Stomach (tissue), 19 donors: ENCODE measurements at places on chromosomes 3 and 15.
A peak's percentile ranks its signal among the peaks of the same experiment; 100 is the strongest.

DNA sequence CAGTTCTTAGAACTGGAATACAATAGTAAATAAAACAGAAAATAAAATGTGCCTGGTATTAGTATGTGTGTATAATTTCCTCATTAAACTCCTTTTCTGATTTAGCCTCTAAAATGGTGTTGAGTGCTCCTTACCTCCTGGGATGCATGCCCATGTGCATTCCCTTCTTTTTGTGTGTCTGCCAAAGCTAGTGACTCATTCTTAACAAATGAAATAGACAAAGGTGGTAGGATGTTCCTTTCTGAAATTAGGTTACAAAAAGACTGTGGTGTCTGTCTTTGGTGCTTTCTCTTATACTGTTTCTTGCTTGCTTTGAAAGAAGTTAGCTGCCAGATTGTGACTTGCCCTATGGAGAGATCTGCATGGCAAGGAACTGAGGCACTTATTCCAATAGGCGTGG, 623.7 kb downstream of the GRM7 start:
- DNase-seq: no peak

DNA sequence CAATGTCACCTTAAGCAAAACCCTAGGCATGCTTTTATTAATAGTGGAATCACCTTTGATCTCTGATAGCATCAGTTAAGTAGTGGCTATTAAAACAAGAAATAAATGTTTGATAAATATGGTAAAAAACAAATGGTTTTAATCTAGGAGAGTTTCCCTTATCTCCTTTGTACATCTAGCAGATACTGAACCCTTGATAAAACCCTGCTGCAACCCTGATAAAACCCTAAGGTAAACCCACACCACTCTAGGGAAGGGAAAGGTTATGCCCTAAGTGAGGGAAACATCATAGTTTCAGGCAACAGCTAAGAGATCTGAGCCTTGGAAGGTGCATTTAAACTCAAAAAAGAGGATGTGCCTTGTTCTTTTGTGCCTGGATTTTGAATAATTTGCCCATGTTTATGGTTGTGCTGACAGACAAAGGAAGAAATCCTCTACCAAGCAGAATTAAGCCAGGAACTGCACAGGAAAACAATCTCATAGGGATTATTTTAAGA, 309.7 kb downstream of the FGF12 start:
- DNase-seq: no peak

DNA sequence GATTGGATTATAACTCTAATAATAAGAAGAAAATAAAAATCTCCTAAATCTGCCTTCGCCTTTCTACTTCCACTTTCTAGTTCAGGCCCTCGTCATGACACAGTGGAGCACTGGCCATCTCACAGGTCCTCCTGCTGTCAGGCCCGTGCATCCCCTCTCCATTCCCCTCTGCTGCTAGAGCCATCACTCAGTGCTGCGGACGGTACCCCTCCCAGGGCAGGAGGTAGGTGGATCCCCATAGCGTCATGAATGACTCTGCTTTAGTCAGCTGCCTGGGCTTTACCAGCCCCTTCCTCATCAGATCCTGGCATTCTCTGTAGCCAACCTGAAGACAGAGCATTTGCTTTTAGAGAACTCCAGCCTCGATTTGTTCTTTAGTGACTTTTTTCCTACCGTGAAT, 12.0 kb upstream of the PPP1R2 start:
- DNase-seq: no peak

DNA sequence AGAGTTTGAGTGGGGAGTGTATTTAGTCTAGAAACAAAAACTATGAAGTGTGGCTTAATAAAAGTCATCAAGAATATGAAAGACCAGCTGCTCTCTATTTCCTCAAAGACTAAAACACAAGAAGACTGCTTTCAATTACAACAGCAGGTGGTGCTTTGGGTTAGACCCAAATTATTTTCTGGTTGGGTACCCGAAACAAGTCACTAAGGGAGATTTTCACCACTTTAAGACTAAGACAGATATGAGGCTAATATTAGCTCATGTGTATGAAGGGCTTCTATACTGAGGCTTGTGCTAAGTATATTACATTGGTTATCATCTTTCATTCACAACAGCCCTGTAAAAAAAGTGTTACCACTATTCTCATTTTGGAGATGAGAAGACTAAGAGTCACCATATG, 43.1 kb downstream of the COL8A1 start:
- DNase-seq: no peak

- DNase-seq: no peak
Observed at GRCh38 chr3:161444694-161445077, 51.9 kb upstream of the OTOL1 start.

- no peak for DNase-seq
Observed at GRCh38 chr3:139318431-139318816, 25.4 kb upstream of the MRPS22 start.

GRCh38 chr3:49248840-49249227, 28.2 kb downstream of the C3orf62 start:
- DNase-seq: peak; percentile 45

- DNase-seq: peak; percentile 42
Observed at GRCh38 chr15:71687902-71688508, 122.3 kb upstream of the NR2E3 start.

DNA sequence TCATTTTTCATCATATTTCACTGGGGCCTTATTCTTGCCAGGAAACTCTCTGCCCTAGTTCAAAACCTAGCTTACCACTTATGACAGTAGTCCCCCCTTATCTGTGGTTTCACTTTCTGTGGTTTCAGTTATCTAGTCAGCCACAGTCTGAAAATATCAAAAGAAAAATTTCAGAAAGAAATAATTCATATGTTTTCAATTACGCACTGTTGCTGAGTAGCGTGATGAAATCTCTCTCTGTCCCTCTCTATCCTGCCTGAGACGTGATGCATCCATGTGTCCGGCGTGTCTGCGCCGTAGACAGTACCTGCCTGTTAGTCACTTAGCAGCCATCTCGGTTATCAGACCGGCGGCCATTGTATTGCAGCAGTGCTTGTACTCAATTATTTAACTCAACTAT, 369.9 kb upstream of the MCTP2 start:
- no peak for DNase-seq

GRCh38 chr15:97401195-97401594, 559.3 kb upstream of the ARRDC4 start:
- no peak for DNase-seq

- peak; percentile 18 for DNase-seq
Observed at GRCh38 chr3:190261740-190262139, 60.5 kb downstream of the CLDN1 start.

- no peak for DNase-seq
Observed at GRCh38 chr3:194184265-194184751, 48.4 kb downstream of the HES1 start.

- no peak for DNase-seq
Observed at GRCh38 chr3:110731148-110731547, 340.5 kb upstream of the NECTIN3 start.

- no peak for DNase-seq
Observed at GRCh38 chr3:17369973-17370372, 372.5 kb downstream of the TBC1D5 start.

DNA sequence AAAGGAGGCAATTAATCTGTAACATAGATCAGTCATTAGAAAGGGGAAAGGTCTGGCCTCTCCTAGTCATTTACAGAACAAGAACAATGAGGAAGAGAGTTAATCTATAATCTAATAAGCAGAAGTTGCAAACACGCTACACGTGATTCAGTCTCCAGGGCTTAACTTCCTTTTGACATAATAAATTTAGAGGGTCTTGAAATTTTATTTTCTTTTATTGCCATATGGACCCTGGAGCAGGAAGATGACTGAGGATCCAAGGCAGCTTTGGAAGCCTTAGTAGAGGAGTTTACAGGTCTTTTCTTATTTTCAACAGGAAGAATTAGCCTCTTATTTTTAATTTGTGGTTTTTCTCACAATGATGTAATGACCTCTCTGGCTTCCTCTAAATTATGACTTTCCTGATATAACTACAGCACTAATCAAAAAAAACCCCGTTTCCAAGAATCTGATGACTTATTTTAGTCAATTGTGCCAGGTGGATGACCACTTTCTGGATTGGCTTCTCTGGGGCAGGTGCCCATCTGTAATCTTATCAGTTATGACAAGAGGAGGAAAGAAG, 32.2 kb downstream of the ADGRG7 start:
- no peak for DNase-seq

- DNase-seq: peak; percentile 55
Observed at GRCh38 chr15:58755956-58756355, 6.4 kb upstream of the ADAM10 start.

GRCh38 chr3:52083556-52084087, 27.3 kb upstream of the DUSP7 start:
- DNase-seq: no peak

DNA sequence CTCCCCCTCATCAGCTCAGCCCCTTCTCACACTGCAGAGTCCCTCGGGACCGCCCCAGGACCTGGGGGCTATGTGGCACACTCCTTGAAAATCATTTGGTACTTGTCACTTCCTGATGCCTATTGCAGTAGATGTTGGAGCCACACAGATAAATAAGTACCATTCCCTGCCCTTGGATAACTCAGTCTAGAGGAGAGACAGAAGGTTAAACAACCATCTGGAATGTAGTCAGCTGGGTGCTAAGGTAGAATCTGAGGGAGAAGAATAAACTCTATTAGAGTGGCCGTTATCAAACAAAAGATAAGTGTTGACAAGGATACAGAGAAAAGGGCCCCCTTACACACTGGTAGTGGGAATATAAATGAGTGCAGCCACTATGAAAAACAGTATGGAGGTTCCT, 112.3 kb upstream of the NR2E3 start:
- no peak for DNase-seq
